ENCODE measurements at places on chromosomes 2 and 18. TPM values are rescaled to one million over a fixed set of nuclear protein-coding genes. Genes with fewer than 3 reads are reported as not detected.

The CD28 gene
- polyA plus RNA-seq = not detected

The IL37 gene
- not detected for polyA plus RNA-seq

The DUSP11 gene
- 33.8 TPM for polyA plus RNA-seq

The INHBB gene
- polyA plus RNA-seq = 3.9 TPM

The CROCC2 gene
- not detected for polyA plus RNA-seq

The SLC16A14 gene
- 1.0 TPM for polyA plus RNA-seq

The TWIST2 gene
- polyA plus RNA-seq = 127 TPM

The RPIA gene
- polyA plus RNA-seq = 6.4 TPM

The SERPINB10 gene
- polyA plus RNA-seq = 0.85 TPM

The CFC1 gene
- polyA plus RNA-seq = not detected

The MAP2 gene
- polyA plus RNA-seq = 3.5 TPM

The UGT1A8 gene
- polyA plus RNA-seq = not detected

The CRYGC gene
- not detected for polyA plus RNA-seq

The KIF1A gene
- polyA plus RNA-seq = 0.01 TPM

The OSR1 gene
- 4.3 TPM for polyA plus RNA-seq

The NTSR2 gene
- not detected for polyA plus RNA-seq

The SRD5A2 gene
- 0.01 TPM for polyA plus RNA-seq

The IL1F10 gene
- not detected for polyA plus RNA-seq

The ACVR1 gene
- polyA plus RNA-seq = 28.5 TPM

- no peak for DNase-seq
Observed at GRCh38 chr2:159126432-159127022, 158.1 kb downstream of the TANC1 start.

DNA sequence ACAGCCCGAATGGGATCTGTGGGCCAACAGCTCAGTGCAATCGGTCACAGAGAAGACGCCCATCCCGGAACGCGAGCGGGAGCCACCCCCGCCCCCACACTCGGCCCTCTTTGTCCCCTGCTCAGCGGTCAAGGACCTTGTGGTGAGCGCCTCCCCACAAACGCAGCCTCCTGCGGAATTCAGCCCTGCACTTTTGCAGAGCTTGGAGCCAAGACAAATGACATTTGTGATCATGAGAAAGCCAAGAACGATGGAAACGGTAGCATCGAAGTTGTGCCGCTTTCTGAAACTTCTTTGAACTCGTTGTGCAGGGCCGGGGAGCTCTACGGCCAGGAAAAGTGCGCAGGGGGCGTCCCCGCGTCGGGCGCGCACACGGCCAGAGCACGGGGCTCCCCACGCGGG is 6.7 kb upstream of the SALL3 start:
- DNase-seq = no peak

DNA sequence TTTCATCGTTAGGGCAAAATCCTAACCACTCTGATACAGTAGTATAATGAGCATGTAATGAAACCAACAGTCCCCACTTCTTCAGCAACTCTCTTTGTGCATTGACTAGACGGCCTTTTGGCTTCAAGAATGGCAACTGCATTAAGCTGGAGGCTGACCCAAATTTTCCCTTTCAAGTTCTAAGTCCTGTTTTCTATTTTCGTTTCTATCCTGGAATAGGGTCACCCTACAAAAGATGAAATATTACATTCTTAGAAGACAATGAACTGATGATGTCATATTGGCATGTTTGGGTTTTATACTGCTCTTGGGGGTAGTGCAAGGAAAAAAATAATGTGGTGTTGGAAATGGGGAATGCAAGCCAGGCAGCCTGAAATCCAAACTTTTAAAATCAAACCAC is 254.4 kb downstream of the ETAA1 start:
- DNase-seq = no peak

- DNase-seq = no peak
Observed at GRCh38 chr2:222504191-222504590, 79.8 kb downstream of the SGPP2 start.

- DNase-seq = no peak
Observed at GRCh38 chr2:42140496-42140895, 28.7 kb upstream of the EML4 start.

GRCh38 chr2:96157649-96158553 is 12.7 kb upstream of the DUSP2 start:
- DNase-seq = no peak

- DNase-seq = peak; percentile 71
Observed at GRCh38 chr18:45588376-45589355, 26.6 kb upstream of the SLC14A2 start.

DNA sequence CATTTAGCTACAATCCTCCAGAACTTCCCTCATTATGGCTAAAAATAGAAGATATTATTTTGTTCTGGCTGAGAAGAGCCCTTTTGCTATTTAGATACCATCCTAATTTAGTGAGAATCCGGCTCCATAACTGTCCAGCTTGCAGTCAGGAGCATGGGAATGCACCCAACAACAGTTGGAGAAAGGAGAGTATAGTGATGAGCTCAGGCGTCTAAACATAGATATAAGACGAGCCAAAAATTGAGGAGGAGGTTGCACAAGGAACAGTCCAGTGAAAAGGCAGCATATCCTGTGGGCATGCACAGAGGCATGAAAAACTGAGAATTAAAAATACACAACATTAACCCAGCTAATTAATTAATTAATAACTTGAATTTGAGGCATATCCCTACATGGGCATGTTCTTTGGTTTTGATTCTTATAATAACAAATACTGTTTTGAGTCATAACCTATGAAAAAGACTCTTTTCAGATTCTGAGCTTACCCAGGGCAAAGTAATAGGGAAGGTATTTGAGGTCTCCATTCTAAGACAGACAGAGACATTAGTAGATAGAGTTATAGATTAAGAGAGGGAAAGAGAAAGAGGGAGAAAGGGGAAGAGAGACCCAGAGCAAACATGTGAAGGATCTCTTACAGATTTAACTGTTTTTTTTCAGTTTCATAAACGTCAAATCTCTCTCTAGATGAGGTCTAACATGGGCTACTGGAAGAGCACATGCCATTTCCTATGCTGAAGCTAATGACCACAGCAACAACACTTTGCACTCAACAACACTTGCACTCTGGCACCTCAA is 311.2 kb downstream of the OSR1 start:
- DNase-seq = no peak

- no peak for DNase-seq
Observed at GRCh38 chr18:38940475-38940862, 1374.9 kb upstream of the CELF4 start.

DNA sequence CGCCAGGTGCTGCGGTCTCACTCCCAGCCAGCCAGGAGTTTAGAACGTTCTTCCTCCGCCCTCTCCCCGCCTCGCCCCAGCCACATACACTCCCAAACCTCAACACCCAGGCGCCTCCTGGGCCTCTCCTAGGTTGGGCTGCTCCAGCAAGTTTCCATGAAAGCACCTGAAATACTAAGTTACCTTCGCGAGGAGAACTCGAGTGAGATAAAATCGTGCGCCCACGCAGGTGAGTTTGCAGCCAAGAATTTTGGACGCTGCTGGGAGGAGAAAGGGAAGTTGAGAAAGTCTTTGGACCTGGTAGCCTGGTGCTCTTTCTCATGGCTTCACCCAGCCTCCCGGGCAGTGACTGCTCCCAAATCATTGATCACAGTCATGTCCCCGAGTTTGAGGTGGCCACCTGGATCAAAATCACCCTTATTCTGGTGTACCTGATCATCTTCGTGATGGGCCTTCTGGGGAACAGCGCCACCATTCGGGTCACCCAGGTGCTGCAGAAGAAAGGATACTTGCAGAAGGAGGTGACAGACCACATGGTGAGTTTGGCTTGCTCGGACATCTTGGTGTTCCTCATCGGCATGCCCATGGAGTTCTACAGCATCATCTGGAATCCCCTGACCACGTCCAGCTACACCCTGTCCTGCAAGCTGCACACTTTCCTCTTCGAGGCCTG is at the start of gene GPR39:
Gene GPR39, plus strand, starts transcription at position 83 of the 673 bp plus-strand sequence.
- DNase-seq = no peak

- peak; percentile 34 for DNase-seq
Observed at GRCh38 chr2:196376984-196377877, 205.9 kb upstream of the STK17B start.

DNA sequence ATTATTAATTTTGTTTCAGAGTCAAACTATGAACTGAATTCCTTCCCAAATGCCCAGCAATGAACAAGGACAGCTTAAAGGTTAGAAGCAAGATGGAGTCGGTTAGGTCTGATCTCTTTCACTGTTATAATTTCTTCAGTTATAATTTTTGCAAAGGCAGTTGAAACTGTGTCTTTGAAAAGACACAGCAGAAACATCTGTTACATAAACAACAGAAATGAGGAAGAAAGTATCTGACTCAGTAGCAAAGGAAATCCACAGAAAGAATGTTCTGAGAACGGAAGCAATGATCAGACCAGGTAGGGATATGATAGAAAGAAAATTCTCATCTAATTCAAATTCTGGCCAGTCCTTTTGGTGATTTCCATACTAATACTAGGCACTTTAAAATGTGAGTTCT is 5.2 kb upstream of the RMC1 start:
- no peak for DNase-seq

- no peak for DNase-seq
Observed at GRCh38 chr2:105136394-105136793, 98.5 kb downstream of the MRPS9 start.

- DNase-seq = no peak
Observed at GRCh38 chr2:2022941-2023586, 278.7 kb upstream of the PXDN start.

DNA sequence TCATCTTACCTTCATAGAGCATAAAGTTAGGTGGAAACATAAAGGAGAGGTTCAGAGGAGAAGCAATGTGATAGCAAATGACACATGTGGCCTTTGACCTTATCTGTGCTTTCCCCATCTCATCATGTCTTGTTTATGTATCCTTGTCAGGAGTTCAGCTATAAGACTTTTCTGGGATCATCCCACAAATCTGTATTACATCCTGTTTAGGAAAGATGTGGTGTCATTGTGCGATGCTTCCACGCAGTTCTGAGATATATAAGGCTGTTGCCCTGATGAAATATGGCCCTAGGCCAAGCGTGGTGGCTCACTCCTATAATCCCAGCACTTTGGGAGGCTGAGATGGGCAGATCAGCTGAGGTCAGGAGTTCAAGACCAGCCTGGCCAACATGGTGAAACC is 15.5 kb upstream of the MGAT5 start:
- DNase-seq = no peak

GRCh38 chr18:77528872-77529271 is 279.2 kb downstream of the GALR1 start:
- no peak for DNase-seq

GRCh38 chr2:223599640-223600380 is 2.4 kb downstream of the SCG2 start:
- DNase-seq = no peak

GRCh38 chr2:164779383-164780057 is 62.1 kb downstream of the COBLL1 start:
- DNase-seq = no peak

GRCh38 chr2:44389895-44390294 is 28.1 kb downstream of the CAMKMT start:
- DNase-seq = no peak

GRCh38 chr2:168462543-168463045 is 6.5 kb downstream of the CERS6 start:
- DNase-seq = no peak

- no peak for DNase-seq
Observed at GRCh38 chr18:57831597-57832377, 28.7 kb upstream of the ATP8B1 start.

DNA sequence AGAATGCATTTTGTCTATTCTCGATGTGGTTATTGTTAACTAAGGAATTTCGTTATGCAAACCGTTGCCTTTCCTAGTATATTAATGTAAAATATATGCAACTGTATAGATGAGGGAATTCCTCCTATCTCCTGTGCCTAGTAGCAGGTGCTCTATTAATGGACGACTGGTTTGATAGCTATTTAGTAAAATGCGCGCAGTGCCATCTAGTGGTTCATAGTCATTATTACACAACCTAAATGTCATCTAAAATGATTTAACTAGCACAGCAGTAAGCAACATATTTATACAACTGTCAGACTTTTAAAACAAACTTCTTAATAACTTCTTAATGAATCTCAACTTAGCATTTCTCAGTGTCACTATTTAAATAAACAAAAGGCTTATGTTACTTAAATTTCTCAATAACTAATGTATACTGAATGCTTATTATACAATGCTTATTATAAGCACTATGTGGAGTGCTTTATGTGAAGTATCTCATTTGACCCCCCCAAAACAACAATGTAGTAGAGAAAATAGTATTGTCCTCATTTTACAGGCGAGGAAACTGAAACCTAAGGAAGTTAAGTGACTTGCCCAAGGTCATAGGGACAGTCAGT is 77.9 kb downstream of the DTNA start:
- no peak for DNase-seq
